ENCODE measurements at places on chromosomes 3 and 15. TPM values are rescaled to one million over a fixed set of nuclear protein-coding genes. Genes with fewer than 3 reads are reported as not detected.

Gene PRR20G
- not detected for total RNA-seq

Gene EFHB
- total RNA-seq = 0.20 TPM

- DNase-seq = no peak
Observed at GRCh38 chr3:101256511-101256910, 63.9 kb downstream of the IMPG2 start.

Gene PLSCR2
- total RNA-seq = not detected

Gene SERPINI2
- not detected for total RNA-seq

DNA sequence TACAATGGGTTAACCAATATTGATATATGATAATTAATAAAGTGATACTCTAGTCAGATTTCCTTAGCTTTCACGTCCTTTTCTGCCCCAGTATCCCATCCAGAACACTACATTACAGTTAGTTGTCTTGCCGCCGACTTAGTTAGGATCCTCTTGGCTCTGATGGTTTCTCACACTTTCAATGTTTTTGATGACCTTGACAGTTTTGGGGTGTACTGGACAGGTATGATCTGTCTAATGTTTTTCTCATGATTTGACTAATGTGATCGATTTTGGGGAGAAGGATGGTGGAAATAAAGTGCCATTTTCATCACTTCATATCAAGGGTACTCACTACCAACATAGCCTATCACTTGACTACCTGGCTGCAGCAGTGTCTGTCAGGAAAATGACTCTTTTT lies 245.0 kb upstream of the TMC3 start:
- DNase-seq = no peak

DNA sequence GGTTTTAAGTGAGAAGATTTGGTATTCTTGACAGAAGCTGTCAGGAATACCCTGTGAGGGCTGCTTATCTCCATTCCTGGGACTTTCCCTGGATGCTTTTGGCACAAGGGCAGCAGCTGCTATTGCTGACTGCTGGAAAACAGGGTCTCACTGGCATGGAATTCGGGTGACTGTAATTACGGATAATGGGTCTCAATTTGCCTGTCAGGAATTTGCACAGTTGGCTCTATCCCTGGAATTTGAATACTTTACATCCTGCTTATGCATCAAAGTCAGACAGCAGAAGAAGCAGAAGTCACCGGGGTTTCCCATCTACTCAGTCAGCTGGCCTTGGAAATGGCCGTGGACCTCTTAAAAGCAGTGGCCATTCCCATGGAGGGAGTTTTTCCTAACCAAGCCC lies 25.9 kb upstream of the AKAP13 start:
- DNase-seq = peak; percentile 83

Gene C15orf62
- 0.22 TPM for total RNA-seq

Gene NPAP1
- not detected for total RNA-seq

- DNase-seq = no peak
Observed at GRCh38 chr3:123338620-123339061, 110.2 kb downstream of the ADCY5 start.

Gene AP3S2
- total RNA-seq = 30.0 TPM

Gene VIPR1
- total RNA-seq = not detected

DNA sequence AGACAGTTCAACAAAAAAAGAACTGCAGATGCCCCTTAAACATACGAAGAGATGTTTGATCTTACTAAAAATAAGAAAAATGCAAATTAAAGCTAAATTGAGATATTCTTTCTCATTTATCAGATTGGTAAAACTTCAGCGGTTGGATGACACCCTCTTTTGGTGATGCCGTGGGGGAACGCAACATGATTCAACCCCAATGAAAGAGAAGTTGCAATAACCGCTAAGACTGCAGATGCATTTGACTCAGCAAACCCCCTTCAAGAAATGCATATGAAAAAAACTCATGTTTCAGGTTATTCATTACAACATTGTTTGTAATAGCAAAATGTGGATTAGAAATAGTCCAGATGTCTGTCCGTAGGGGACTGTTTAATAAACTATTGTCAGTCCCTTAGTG lies 3.6 kb downstream of the KLHL6 start:
- no peak for DNase-seq

- DNase-seq = no peak
Observed at GRCh38 chr15:27906802-27907201, 192.3 kb downstream of the OCA2 start.

Gene ZNF80
- total RNA-seq = not detected

Gene COL6A5
- total RNA-seq = not detected

DNA sequence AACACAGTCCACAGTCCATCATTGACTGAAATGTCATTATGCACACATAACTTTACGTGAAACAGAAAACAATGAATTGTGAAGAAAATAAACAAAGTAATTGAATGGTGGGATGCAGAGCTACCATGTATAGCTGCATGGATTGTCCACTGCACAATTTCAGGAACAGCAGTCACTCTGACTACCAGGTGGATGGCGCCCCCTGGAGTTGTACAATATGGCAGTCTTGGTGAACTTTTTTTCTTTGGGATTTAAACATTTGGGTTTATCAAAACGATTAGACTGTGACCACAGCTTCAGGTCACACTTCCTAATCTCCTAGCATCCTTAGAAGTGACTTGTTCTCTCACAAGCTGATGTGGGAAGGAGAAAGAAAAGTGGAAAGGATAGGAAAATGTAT lies 48.9 kb upstream of the TCF12 start:
- peak; percentile 61 for DNase-seq

DNA sequence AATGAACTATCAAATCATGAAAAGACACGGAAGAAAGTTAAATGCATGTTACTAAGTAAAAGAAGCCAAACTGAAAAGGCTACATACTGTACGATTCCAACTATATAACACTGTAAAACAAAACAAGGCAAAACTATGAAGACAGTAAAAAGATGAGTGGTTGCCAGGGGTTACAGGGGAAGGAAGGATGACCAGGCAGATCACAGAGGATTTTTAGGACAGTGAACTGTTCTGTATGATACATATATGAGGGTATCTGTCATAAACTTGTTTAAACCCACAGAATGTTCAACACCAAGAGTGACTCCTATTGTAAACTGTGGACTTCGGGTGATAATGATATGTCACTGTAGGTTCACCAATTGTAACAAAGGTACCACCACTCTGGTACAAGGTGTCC lies 60.6 kb downstream of the CHSY1 start:
- DNase-seq = no peak

- DNase-seq = peak; percentile 67
Observed at GRCh38 chr15:58221591-58222241, 83.5 kb downstream of the AQP9 start.

GRCh38 chr15:38687775-38688495 lies 123.3 kb upstream of the RASGRP1 start:
- DNase-seq = no peak

DNA sequence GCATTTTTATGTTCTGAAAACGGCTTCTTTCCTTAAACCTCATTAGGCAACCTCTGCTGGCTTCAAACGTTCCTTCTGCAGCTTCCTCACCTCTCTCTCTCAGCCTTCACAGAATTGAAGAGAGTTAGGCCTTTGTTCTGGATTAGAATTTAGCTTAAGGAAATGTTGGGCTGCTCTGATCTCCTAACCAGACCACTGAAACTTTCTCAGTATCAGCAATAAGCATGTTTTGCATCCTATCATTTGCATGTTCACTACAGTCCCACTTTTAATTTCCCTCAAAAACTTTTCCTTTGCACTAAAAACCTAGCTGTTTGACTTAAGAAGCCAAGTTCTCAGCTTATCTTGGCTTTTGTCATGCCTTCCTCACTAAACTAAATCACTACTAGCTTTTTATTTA lies 49.5 kb downstream of the SMARCC1 start:
- DNase-seq = no peak

Gene GJD2
- not detected for total RNA-seq

Gene FBXO40
- under 0.01 TPM for total RNA-seq

Gene FETUB
- not detected for total RNA-seq

Gene NME9
- 0.22 TPM for total RNA-seq

Gene MOBP
- total RNA-seq = not detected

Gene SMAD6
- total RNA-seq = 5.2 TPM

Measured in lung microvascular endothelial cell (primary cell).